Cardiac muscle cell (in vitro differentiated cells and primary cell): ENCODE measurements at places on chromosomes 11 and 22. TPM values are rescaled to one million over a fixed set of nuclear protein-coding genes. Genes with fewer than 3 reads are reported as not detected.

DNA sequence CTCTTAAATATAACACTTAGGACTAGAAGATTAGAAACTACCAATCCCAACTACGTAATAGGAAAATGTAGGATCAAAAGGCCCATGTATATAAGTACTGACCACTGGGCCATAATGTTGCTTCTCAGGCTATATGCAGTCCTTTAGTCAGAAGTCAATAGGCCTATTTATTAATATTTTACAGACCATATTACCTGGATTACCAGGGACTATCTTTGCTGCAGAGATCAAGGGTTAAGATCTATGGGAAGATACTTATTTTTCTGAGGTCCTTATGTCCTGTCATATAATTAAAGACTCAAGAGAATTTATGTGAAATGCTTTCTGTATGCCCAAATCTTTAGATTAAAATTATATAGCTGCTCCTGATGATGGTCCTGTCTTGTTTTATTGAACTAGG is 57.2 kb downstream of the CTNND1 start:
- DNase-seq: no peak

DNA sequence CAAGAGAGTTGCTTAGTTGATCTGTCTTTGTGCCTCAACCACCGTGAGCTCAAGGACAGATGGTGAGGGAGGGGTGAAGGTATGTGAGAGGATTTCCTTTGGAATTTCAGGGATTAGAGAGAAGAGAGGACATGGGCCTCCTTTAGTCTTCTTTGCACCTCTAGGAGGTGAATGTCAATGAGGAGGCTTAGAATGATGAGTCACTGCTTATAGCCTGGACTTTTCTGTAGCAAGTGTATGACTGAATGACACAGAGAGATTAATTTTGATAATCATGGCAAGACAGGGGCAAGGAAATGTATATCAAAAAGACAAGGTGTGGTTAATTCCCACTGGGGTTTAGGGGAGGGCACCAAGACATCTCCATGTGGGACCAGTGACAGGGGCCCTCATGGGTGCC is 947.3 kb upstream of the TENM4 start:
- DNase-seq: no peak

GRCh38 chr11:84655712-84656111 is 971.4 kb downstream of the DLG2 start:
- no peak for DNase-seq

- DNase-seq: no peak
Observed at GRCh38 chr11:45576461-45577215, 88.8 kb downstream of the CHST1 start.

DNA sequence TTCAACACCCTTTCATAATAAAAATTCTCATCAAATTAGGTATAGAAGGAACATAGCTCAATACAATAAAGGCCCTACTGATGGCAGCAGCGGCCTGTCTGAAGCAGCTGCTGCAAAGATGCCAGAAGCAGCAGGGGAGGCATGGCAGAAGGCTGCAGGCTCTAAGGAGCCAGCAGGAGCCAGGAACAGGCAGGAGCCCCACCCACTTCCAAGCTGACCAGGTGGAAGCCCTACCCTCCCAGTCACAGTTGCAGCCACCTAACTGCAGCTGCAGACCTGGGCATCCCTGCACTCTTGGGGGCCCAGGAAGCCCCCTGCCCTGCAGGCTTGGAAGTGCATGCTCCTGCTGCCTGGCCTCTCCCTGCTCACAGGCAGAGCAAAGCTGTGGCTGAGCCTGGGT is 18.2 kb upstream of the OR6A2 start:
- DNase-seq: no peak

The MOV10L1 gene
- total RNA-seq: 0.18 TPM in 1 of 2 replicates, not detected in the other

DNA sequence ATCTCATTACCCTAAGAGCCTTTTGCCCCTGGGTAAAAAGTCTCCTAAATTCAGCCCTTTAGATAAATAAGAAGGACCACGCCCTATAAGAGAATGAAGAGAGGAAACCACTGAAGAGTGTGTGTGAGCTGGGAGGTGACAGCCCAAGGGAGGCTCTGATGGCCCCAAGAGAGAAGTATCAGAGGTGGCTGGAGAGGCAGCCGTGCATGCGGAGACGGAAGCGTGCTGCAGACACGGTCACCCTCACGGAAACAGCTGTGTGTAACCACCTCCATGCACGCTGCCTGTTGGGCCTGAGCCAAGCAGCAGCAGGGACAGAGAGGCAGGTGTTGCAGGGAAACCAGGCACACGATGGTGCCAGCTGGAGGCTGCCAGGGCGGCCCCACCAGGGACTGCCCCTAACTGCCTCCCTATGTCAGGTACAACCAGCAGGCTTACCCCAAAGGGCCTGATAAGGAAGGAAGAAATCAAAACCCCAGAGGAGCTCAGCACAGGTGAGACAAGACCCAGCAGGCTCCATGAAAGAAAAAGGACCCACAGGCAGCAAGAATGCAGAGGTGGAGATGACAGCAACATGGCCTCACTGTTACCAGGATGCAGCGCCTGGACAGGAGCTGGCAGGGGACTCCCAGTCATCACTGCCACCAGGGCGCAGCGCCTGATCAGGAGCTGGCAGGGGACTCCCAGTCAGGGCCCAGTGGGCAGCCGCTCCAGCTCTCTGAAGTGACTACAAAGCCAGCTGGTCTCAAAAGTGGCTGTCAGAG is 7.8 kb downstream of the LARGE2 start:
- DNase-seq: no peak

DNA sequence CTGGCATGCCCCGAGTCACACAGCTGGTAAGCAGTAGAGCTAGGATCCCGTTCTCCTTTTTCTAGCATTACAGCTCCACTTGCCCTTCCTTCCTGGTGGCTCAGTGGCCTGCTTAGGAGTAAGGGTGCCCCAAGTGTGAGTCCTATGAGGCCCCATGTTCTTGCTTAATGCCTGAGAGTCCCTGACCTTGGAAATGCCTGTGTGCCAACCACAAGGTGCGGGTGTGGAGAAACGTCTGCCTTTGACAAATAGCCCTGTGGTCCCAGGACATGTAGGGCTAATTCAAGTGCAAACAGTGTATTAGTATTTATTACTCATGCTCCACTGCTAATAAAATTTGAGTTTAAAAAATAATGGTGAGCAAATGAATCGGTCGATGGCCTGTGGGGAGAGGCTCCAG is 18.4 kb downstream of the GRIK4 start:
- no peak for DNase-seq

The GSTT2 gene
- total RNA-seq: 1.2 and 5.2 TPM in 2 replicates

DNA sequence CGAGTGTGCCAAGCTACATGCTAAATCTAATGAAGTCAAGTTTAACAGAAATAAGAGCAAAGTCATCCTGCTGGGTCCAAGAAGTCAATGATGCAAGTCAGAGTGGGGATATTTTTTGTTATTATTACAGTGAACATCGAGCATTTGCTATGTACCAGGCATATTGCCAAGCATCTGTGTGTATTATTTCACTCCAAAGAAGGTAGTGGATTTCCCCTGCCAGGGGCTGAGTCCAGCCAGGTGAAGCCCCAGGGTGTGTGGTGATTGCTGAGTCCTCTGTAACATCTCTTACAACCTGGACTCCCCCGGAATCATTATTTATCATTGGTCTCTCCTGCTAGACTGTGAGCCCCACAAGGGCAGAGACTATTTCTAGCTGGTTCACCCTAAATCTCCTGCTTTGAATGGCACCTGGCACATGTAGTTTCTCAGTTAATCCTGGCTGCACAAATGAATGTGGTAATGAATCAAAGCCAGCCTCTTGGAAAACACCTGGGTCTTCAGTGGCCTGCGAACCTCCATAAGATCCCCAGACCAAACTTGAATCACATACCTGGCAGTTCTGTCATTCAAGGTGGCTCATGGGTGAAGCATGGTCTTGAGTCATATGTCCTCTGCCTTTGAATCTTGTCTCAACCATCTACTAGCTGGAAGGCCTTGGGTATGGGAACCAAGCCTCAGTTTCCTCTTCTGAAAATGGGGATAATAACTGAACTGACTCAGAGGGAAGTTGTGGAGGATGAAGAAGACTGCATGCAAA is 549.2 kb downstream of the MIAT start:
- no peak for DNase-seq

The GALNT18 gene
- 2.2 and 3.4 TPM in 2 replicates for total RNA-seq

DNA sequence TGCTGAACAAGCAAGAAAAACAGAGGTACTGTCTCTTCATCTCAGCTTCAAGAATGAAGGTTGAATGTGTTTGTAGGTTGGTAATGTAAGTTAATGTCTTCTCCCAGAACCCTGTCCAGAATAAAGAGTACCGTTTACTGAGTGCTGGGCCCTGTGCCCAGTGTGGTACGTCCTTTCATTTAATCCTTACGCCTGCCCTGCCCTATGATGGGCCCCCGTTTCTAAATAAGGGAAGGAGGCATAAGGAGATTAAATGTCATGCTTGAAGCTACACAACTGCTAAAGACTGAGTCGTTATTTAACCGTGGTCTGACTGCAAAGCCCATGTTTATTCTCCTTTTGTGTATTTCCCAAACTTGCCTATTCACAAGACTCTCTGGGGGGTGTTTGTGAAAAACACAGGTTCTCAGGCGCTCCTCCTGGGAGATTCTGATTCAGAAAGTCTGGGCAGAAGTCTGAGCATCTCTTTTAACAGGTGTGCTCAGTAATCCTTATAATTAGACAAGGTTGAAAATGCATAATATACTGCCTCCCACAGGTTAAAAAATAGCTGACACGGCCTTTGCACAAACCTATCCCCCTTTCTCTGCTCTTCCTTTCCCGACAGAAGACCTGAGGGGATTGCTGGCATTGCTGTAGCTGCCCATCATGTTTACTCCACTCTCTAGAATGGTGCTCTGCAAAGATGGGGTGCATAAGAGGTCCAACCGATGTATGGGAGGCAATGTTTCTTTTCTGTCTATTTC is 56.3 kb upstream of the ZBTB44 start:
- no peak for DNase-seq

DNA sequence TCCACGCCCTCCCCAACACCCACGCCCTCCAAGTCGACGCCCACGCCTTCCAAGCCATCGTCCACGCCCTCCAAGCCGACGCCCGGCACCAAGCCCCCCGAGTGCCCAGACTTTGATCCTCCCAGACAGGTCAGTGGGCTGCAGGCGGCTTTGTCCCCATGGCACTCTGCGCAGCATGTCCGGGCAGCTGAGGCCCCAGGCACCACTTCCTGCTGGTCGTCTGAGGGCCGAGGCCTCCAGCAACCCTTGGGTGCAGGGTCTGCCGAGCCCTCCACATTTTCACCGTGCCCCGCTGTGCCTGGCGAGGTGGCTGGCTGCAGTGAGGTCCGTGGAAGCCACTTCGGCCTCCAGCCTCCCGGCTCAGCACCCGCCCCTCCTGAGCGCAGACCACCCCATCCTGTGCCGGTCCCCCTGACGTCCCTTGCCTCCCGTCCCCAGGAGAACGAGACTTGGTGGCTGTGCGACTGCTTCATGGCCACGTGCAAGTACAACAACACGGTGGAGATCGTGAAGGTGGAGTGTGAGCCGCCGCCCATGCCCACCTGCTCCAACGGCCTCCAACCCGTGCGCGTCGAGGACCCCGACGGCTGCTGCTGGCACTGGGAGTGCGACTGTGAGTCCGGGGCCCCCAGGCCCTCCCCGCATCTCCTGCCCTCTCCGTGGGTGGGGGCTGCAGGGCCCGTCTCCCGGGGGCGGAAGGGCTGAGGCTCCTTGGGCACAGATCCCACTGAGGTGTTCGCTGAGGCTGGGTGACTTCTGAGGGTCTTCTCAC is 26.8 kb downstream of the MUC2 start:
- no peak for DNase-seq

DNA sequence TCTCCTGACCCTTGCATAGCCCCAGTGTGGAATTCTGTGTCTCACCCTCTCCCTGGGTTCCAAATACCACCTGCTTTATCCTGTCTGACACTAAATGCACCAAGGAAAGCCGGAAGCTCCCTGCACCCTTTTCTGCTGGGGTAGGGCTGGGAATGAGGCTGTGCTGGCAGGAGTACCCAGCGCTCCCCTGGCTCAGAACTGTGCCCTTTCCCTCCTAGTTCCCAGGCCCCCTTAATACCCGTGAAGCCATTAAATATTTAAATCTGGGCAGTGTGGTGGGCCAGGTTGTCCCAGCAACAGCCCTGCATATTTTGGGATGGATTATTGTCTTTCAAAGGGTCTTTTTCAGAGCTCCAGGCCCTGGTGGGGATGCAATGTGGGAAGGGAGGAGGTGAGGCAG is 63.0 kb downstream of the TP53I11 start:
- no peak for DNase-seq

The DEPDC5 gene
- total RNA-seq: 11.0 and 30.6 TPM in 2 replicates

GRCh38 chr11:33360642-33361041 is 103.5 kb downstream of the HIPK3 start:
- no peak for DNase-seq

- DNase-seq: no peak
Observed at GRCh38 chr11:66183494-66184048, 84.9 kb upstream of the RAB1B start.

DNA sequence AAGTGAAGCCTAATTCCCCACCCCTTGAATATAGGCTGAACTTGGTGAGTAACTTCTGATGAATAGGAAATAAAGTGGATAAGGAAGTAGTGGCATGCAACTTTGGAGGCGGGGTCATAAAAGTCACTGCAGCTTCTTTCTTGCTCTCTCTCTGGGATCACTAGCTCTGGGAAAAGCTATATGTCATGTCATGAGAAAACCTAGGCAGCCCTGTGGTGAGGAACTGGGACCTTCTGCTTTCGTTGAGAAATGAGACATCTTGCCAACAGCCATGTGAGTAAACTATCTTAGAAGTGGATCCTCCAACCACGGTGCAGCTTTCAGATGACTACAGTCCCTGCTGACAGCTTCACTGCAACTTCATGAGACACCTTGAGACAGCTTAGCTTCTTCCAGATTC is 15.7 kb downstream of the ZNF214 start:
- no peak for DNase-seq

The CYP2D6 gene
- 0.14 and 2.2 TPM in 2 replicates for total RNA-seq
